Stimulated activated CD4-positive, alpha-beta T cell treated with anti-CD3 and anti-CD28 coated beads, TNF-alpha, amount 100 ng/mL, for 1 hour (primary cell): ENCODE measurements at places on chromosomes 7 and 10.

- DNase-seq = no peak
Measured at GRCh38 chr10:48620719-48621118, 15.8 kb upstream of the ARHGAP22 start.

DNA sequence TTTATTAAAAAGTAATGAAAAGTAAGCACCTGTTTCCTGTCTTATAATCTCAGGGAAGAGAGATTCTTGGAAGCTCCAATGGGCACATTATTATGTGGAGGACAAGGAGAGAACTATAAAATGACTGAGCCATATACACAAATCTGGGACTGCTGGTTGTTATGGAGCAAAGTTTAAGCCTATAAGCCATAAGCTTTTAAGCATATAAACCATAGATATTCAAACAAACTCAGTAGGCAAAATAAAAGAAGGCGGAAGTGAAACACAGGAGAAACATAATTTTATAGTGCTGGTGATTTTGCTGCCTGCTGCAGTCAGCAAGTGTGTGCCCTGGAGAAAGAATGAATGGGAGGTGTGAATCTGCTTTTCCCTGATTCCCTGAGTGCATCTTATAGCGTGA is 274.4 kb downstream of the KIF20B start:
- no peak for DNase-seq

DNA sequence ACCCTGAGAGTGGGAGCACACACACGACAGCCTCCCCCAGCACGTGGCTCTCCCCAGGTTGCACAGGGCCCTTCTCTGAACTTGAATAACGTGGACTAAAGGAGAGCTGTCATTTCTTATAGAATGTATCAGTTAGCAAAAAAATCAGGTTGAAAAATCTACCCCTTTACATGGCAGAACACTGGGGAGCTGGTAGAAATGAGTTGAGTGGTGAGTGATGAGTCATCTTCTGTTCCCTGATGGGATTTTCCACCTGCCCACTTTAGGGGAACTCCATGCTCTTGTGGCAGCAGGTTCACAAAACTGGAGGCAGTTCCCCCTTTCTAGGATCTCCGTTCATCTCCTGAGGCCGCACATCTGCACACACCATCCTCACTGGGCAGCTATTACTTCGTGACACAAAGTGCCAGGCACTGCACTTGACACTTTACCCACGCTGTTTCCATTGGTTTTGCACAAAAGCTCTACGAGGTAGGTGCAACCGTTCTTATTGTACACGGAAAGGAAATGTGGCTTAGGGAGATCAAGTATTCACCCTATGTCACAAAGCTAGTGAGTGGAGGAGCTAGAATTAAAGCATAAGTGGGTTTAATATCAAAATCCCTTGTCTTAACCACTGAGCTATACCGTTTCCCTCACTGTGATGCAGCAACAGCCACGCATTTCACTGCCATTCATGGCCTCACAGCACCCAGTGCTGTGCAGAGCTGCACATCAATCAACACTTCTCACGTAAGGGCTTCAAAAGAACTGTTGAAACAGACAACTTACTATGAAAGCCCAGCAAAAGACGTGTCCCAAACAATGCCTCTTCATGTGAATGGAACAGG is 80.2 kb downstream of the RNF216 start:
- DNase-seq = no peak

GRCh38 chr7:1665549-1666316 is 4.3 kb upstream of the ELFN1 start:
- no peak for DNase-seq

GRCh38 chr7:132160611-132161532 is 415.4 kb downstream of the PLXNA4 start:
- no peak for DNase-seq

GRCh38 chr7:42091461-42092291 is 145.3 kb downstream of the GLI3 start:
- DNase-seq = no peak

GRCh38 chr7:150398965-150399320 is 19.8 kb downstream of the ZNF775 start:
- no peak for DNase-seq

DNA sequence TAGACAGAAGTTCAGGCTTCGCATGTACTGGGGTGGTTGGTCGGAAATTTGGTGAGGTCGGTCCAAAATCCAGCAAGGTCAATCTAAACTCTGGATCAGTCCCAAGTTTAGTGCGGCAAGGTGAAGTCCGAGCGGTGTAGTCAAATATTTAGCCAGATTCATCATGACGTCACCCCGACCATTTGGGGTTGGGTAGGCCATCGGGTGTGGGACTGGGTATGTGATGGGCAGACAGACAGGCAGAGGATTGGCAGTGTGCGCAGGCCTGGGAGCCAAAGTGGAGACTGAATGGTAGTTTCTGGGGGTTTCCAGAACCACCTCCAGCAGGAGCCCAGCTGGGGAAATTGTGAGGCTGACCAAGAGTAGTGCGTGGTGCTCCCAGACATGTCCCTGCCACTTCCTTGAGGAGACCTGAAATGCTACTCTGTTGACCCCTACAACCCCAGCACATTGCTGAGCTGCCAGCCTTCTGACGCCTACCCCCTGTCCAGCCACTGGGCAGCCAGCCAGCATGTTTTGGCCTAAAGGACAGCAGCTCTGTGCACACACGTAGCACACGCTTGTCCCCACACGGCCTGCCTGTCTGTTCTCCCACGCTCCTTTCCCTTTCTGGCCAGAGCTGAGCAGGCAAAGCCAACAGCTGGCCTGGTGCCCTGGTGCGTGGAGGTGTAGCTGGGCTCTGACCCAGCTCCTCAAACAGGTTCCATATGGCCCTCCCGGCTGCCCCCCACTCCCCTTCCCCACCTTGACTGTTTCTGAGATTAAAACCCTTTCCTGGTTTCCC is 55.9 kb downstream of the FAM241B start:
- DNase-seq = no peak

GRCh38 chr7:114405427-114405826 is 9.2 kb upstream of the FOXP2 start:
- no peak for DNase-seq

DNA sequence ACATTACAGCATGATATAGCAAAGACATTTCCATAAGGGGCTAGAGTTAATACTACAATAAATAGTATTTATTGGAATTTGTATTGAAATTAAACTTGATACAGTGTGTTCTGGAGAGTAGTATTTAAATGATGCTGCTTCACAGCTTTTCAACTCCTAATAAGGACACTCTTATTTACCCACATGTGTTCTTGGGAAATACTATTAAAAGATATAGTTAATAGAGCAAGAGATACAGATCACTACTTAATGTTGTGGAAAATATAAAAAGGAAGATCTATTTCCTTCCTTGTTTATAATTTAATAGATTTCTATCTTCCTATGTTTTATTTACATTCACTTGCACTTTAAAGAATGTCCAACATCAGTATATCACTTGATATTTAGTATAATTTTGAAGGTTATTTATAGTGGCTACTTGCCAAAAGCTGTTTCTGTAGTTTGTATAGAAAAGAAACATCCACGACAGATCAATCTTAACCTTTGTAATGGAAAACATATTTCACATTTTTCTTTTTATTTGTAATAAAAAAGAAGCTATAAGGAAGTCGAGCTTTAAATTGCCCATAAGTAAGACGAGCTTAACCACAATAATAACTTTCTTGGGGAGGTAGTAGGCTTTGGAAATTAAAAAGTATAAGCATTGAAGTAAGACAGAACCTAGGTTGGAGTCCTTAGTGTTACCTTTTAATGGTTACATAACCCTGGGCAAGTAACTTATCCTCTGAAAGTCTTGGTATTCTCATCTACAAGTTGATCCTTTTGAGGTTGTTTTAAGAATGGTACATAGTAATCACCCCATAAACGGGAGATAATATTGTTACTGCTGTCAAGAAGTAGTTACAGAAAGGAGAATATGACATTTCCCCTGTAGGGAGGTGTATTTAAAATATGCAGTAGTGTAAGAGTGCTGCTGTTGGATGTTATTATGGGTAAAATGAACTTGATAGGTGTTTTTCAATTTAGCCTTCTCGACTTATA is 32.8 kb downstream of the CPED1 start:
- DNase-seq = no peak
